ENCODE measurements at places on chromosomes 7 and 10. TPM values are rescaled to one million over a fixed set of nuclear protein-coding genes. Genes with fewer than 3 reads are reported as not detected.

The FAM241B gene
- 4.0 TPM for total RNA-seq

The COBL gene
- total RNA-seq: 87.3 TPM

The VIPR2 gene
- 7.3 TPM for total RNA-seq

The GNG11 gene
- 13.4 TPM for total RNA-seq

The AKR1E2 gene
- total RNA-seq: 15.2 TPM

The TMEM229A gene
- 0.66 TPM for total RNA-seq

The TSPAN13 gene
- total RNA-seq: 118 TPM

- no peak for DNase-seq
These were observed 6.7 kb downstream of the CPEB3 start for GRCh38 chr10:92284112-92284704.

- no peak for DNase-seq
These were observed 207.7 kb upstream of the TEX47 start for GRCh38 chr7:89002981-89003956.

DNA sequence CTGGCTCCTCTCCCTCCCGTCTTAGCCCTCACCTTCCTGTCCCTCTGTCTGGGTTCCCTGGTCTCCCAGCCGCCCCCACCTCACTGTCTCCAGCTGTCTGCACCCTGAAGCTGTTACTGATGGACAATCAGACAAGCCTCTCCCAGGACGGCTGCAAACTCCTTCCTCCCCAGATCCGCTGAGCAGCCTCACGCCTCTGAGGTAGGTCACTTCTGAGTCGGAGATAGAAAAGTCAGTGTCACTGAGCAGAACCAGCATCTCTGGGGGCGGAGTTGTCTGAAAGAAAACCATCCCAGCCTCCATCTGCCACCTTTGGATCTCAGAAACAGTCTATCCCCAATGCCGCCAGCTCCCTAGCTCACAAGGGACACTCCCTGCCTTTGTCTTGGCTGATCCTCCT is 27.4 kb downstream of the FAM241B start:
- no peak for DNase-seq

DNA sequence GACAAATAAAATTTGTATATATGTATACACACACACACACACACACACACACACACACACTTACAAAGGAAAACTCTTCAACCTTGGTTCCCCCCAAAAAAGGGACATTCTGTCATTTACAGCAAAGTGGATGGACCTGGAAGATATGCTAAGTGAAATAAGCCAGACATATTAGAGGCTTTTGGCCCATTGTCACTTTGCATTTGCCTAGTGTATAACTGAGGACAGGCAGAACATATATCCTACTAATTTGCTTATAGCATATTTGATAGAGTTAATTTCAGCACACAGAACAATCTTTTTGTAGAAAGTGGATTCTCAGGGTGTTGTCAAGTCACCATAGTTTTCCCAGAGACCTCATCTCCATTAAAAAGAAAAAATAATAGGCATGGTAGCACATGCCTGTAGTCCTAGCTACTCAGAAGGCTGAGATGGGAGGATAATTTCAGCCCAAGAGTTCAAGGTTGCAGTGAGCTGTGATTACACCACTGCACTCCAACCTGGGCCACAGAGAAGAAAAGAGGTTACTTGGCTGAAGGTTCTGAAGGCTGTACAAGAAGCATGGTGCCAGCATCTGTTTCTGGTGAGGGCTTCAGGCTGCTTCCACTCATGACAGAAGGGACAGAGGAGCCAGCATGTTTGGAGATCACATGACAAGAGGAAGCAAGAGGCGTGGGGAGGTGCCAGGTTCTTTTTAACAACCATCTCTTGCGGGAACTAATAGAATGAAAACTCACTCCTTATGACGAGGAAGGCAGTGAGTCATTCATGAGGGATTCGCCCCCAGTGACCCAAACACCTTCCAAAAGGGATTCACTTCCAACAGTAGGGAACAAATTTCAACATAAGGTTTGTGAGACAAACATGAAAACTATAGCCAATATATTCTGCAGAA is 135.6 kb downstream of the TMEM168 start:
- DNase-seq: no peak

DNA sequence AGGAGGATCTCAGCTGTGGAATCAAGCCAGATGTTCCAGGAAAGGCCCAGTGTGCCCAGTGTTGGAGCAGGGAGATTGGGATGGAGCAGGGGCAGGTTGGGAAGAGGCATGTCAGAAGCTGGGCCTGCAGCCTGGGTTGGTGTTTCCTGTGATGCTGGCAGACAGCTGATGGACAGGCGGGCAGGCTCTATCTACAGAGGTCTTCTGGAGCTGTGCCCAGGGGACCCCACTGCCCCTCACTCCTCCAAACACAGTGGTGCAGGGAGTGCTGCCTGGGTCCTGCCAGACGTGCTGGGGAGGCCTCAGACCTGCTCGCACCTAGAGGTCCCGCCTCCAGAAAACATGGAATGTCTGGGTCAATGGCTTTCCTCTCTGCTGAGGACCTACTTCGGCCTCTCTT is 182.9 kb upstream of the TCERG1L start:
- DNase-seq: no peak

DNA sequence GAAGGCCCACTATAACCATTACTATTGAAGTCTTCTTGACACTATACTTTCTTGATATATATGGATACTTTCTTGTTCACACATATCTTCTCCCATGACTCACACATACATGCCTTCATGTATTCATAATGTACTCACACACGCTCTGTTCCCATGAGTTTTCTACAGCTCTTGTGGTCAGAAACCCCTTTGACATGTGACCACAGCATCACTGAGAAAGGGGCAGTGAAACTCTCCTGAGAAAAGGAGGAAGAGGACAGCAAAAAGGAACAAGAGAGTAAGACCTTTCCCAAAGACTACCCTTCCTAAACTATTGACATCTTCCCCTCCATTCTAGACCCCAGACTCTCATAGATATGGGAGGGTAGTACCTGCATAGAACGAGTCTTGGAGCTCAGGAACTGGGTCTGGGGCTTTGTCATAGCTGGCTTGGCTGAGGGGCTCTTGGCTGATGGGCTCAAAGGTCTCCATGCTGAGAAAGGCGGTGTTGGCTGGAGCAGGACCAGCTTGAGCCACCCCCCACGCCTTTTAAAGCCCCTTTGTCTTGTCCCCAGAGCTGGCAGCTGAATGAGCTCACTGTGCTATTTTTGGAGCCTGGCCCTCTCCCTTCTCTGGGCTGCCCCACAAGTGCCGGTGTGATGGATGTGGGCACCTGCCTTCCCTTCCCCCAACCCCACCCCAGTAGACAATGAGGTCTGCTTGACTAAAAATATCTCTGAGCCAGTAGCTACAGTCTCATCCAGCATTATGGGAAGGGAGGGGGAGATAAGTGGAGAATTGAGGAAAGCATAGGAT is 5.1 kb downstream of the SYNPO2L start:
- DNase-seq: no peak

DNA sequence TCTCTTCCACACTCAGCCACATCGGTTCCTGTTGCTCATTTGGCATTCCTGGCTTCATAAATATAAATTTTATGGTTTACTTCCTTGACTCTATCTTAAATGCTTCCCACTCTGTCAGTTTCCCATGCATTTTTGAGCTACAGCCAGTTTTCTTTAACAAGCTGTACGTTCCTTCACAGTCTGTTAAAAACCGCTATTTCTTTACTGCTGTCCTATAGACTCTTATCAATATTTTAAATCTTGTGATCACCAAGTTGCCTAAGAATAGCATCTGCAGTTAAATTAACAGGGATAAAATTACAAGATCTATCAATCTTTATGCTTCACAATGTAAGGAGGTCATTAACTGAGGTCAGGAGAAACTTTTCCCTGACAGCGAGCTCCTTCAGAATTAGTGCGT is 103.1 kb upstream of the RHOBTB1 start:
- no peak for DNase-seq

- no peak for DNase-seq
These were observed 87.8 kb upstream of the KLF6 start for GRCh38 chr10:3872712-3873329.

- DNase-seq: no peak
These were observed 25.3 kb downstream of the DENND11 start for GRCh38 chr7:141676618-141677017.

DNA sequence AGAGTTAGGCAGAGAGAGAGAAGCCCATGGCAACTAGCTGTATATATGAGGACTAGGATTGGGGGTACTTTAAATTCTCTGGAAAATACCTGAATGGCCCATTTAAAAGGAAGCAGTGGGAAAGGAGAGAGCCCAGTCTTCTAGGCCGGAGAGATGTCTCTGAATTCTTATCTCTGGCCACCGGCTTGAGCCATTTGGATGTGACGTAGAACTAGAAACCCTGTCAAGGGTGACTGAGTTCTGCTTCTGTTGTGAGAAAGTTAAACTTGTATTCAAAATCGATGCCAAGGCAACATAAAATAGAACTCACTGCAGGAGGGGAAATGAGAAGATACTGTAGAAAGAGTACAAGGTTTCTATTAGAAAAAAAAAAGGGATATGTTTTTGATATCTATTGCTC is 6.3 kb upstream of the GSTK1 start:
- no peak for DNase-seq

DNA sequence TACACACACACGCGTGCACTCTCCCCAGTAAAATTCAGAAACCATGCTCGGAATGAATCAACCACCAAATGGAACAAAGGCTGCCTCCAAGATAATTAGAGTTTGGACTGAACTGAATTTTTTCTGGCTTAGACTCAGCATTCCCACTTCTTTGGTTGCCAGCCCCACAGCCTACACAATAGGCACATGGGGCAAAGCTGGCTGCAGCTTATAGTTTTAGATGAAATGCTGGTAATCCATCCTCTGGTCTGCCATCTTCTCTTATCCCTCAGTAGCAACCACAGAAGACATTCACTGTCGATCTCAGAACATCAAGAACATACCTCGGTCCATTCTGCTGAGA is 44.2 kb downstream of the PDE1C start:
- no peak for DNase-seq

DNA sequence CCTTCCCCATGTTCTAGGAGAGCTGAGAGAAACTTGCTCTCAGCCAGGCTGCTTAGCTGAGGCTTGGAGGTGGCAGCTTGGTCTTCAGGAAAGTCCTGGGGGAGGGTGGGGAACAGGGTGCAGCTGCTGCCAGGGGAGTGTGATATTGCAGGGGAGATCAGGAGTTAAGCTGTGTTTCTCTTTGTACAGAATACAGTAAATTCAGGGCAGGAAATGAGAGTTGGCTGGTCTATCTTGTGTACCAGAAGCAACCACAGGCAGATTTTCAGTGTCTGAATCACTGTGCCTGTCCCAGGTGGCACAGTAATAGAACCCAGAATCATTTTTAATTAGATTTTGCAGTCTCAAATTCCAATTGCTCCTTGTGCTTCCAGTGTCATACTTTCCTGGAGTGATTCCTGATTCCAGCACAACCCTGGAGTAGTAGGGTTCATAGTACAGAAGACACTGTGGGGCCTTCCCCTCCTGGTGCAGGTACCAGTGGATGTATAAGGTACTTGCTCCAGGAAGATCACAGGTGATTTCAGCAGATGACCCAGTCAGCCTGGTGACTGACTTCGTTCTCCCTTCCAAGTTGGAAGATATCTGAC is 94.0 kb upstream of the TARP start:
- no peak for DNase-seq

GRCh38 chr10:130764651-130765050 is 546.9 kb downstream of the TCERG1L start:
- no peak for DNase-seq

GRCh38 chr7:6227294-6227846 is 45.1 kb downstream of the CYTH3 start:
- no peak for DNase-seq

GRCh38 chr10:130198651-130199050 is 62.5 kb downstream of the GLRX3 start:
- no peak for DNase-seq

DNA sequence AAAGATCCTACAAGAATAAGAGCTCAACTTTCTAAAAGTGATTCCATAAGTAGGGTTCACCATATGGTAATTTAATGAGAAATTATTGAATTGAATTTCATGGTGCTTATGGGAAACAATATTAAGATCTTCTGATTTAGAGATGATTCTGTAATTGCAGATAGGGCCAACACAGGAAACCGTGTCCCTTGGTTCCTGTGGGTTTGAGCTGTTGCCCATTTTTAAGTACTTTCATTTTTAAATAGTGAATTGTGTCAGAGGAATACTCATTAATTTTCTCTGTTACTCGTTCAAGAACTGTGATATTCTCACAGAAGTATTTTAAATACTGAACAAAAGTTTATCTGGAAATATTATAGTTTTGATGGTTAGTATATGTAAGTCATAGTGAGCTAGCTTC is 129.2 kb downstream of the SRI start:
- no peak for DNase-seq

GRCh38 chr7:156903232-156903909 is 10.4 kb upstream of the LMBR1 start:
- no peak for DNase-seq

DNA sequence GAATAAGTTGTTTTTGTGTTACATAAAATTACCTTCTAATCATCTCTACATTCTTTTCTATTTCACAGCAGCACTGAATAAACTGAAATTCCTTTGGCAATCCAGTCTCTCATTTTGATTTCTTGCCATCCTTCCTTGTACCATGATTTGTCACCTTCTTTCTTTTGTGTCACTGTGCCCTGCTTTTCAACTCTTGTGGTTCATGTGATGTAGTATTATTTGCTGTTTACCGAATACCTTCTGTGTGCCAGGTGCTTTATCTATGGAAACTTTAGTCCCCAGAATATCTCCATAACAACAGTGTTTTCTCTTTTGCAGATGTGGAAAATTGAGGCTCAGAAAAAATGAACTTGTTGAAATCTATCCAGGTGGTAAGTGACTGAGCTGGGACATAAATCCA is 220.3 kb downstream of the STK31 start:
- no peak for DNase-seq

GRCh38 chr7:28173531-28173930 is 7.1 kb downstream of the JAZF1 start:
- DNase-seq: no peak

DNA sequence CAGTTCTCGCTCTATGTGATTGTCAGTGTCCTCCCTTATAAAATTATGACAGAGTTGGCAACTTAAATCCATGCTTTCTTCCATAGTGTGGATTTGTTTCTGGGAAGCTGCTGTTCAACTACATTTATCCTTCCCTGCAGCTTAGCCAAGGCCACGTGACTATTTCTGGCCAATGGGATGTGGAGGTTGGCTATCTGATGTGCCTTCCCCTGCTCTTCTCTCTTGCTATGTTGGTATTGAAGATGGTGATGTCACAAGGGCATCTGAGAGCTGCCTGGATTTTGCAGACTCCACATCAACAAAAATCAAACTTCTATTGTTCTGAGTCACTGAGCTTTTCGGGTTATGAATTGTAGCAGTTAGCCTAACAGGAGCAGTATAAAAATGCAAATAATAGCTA is 164.9 kb upstream of the RHOBTB1 start:
- no peak for DNase-seq

GRCh38 chr10:105075031-105075430 is 433.9 kb downstream of the SORCS3 start:
- DNase-seq: no peak

DNA sequence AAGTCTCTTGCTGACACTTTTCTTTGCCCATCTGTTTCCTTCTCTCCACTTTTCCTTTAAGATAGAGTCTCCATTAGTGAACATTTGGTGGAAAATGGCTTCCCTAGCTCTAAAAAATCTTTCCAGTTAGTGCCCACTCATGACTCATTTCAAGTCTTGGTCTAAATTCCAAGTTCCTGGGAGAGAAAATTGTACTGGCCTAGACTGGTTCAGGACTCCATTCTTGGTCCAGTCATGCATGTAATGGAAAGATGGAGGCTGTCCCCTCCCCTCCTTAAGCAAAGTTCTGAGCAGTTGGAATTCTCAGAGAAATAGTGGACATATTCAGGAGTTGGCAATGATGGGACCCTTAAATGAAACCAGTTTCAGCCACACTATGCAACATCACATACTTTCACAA is 3.8 kb upstream of the ALDH18A1 start:
- no peak for DNase-seq

All from mucosa of gallbladder (tissue), 1 donor.